ENCODE measurements at places on chromosomes 5 and 9.

DNA sequence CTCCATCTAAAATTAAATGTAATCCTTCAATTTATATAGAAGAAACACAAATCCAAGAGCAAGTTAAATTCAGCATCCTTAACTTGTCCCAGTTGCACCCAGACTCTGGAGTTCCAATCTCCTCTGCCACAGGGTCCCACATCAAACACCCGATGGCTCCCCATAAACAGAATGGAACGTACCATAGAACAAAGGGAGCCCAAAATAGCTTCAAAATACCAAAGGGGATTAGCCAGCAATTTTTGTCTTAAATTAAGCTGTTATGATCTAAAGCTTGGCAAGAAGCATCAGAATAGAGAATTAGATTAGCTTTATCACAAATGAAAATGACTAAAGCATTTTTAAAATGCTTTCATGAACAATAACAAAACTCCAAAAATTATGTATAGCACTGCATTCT lies 112.8 kb downstream of the FANCC start:
- no peak for DNase-seq

- DNase-seq: peak; percentile 23
Observed at GRCh38 chr9:86246752-86247161, 12.7 kb downstream of the C9orf153 start.

DNA sequence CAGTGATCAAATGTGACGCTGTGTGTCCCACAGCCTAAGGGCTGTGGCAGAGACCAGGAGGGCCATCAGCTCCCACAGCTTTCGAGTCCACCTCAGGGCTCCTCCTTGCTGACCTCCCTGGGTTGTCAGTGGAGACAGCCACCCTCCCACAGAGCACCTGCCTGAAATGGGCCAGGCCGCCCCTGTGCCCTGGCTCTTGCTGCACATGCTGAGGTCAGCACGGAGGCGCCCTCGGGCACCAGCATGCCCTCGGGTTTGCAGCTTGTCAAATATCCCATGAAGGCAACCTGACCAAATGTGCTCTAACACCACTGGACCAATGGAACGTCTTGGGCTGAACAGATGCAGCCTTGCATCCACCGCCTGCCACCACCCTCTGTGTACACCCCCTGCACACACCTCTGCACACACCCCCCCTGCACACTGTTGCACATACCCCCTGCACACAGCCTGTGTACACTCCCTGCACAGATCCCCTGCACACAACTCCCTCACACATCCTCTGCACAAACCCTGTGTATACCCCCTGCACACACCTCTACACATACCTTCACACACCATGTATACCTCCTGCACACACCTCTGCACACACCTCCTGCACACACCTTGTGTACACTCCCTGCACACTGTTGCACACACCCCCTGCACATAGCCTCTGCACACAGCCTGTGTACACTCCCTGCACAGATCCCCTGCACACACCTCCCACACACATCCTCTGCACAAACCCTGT lies 2.0 kb upstream of the CEP72 start:
- DNase-seq: no peak

DNA sequence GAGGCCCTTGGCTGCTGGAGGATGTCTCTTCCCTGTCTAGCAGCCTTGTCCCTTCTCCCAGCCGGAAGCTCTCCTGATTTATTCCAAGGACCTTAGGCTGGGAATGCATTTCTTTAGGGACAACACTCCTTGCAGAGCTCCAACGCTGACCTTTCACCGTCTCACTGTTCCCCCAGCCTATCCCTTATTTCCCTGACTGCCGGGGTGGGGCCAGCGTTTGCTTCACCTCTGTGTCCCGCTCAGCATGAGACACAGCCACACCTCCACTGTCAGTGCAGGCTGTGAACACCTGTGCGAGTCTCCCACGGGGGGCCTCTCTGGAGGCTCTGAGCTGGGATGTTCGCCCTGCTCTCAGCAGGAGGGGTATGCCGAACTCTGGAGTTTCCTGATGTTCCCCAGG lies 106.2 kb upstream of the FCN2 start:
- DNase-seq: no peak

DNA sequence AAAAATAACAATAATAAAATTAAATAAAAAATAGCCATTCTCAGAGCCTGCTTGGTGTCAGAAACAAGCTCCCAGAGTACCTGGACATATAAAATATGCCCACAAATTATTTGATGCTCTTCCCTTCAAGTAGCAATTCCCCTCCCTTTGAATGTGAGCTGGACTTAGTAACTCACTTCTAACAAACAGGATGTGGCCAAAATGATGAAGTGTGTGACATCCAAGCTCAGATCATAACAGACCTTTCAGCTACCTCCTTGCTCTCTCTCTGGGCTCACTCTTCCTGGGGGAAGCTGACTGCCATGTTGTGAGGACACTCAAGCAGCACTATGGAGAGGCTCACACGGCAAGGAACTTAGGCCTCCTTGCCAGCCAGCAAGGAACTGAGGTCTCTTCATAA lies 69.0 kb downstream of the SPRY4 start:
- DNase-seq: no peak

DNA sequence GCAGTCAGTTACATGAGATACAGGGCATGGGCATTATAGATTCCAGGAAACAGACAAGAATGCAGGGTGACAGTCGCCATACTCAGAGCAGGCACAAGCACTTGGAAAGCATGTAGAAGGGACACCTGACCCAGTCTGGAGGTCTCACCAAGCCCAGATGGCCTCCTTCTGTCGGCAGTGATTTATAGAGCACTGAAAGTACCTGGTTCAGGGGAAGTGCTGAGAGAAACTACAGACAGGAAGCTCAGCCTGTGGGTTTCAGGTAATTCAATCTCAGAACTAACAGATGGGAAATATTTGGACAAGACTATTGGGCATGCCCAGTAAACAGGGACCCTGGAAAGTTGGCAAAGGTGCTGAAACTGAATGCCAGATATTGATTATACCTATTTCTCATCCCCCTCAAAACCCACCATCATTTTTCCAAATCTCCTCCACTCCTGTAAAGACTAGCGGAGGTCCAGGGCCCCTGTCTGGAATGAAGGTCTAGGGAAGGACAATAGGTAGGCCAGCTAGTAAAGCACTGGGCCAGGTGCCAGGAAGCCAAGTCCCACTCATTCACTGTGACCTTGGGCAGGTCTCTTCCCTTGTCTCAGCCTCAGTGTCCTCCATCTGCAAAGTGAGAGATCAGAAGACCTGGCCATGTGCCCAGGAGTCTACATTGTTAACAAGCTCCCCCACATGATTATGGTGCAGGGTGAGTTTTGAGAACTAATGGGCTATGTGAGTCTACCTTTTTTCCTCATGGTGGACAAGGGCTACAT lies 26.9 kb downstream of the KLHL3 start:
- DNase-seq: no peak

- DNase-seq: no peak
Observed at GRCh38 chr9:125540497-125540896, 166.5 kb downstream of the MAPKAP1 start.

GRCh38 chr5:100787648-100788047 lies 115.4 kb downstream of the ST8SIA4 start:
- DNase-seq: no peak

- DNase-seq: peak; percentile 56
Observed at GRCh38 chr9:136671646-136672430, 9.1 kb downstream of the EGFL7 start.

Measured in SK-N-DZ (cell line).